Airway epithelial cell (primary cell): ENCODE measurements at places on chromosomes 7 and 10. TPM values are rescaled to one million over a fixed set of nuclear protein-coding genes. Genes with fewer than 3 reads are reported as not detected.

SKIDA1 gene
- 0.09 and 0.21 TPM in 2 replicates for total RNA-seq

SPDYE1 gene
- not detected in 2 replicates for total RNA-seq

GATA3 gene
- total RNA-seq = 0.09 and 0.35 TPM in 2 replicates

KMT2C gene
- 16.8 and 18.5 TPM in 2 replicates for total RNA-seq

FXYD4 gene
- total RNA-seq = not detected in 2 replicates

CPN1 gene
- not detected in 2 replicates for total RNA-seq

SLC26A5 gene
- total RNA-seq = not detected in 2 replicates

FZD1 gene
- total RNA-seq = 7.3 and 9.2 TPM in 2 replicates

TDRD1 gene
- total RNA-seq = 0.23 and 0.28 TPM in 2 replicates

DNAJC12 gene
- total RNA-seq = 0.14 and 0.28 TPM in 2 replicates
